Activated CD4-positive, alpha-beta memory T cell treated with anti-CD3 and anti-CD28 coated beads for 36 hours (primary cell): ENCODE measurements at places on chromosomes 2 and 18. TPM values are rescaled to one million over a fixed set of nuclear protein-coding genes. Genes with fewer than 3 reads are reported as not detected.

DNA sequence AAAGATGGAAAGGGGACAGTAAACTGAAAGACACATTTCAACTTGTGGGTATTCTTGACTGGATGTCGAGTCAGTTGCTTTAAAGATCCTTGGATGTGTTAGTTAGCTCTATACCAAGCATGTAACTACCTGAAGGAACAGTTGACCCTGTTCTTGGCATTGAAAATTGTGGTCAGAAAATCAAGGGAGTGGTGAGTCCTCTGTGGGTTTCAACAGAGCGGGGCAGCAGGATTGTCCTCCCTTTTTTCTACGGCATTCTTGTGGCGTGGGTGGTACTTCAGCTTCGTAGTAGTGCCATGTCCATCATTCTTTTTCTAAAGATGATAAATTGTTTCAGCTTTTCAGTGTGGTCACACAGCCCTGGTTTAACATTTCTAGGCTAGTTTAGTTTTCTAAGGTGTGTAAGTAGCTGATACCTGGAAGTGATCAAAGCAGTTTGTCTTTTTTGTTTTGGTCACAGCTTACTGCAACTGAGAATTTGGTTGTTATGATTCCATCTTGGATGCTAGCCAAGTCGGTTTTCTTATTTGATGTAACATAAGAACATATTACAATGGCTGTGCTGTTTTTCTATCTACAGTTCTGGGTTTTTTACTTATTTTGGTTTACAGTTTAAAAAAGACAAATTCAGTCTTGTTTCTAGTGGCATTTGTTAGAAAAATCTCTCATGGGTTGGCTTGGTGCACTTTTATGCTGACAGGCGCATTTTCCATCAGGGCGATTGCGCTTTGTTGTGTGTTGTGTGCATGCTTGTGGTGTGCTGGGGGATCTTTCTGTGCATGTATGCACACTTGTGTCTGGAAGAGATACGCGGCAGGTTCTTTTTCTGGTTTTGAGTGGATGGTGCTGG lies 84.7 kb downstream of the ZNF407 start:
- peak; percentile 22 for DNase-seq

IL36RN gene
- total RNA-seq: not detected

NYAP2 gene
- total RNA-seq: not detected

DNA sequence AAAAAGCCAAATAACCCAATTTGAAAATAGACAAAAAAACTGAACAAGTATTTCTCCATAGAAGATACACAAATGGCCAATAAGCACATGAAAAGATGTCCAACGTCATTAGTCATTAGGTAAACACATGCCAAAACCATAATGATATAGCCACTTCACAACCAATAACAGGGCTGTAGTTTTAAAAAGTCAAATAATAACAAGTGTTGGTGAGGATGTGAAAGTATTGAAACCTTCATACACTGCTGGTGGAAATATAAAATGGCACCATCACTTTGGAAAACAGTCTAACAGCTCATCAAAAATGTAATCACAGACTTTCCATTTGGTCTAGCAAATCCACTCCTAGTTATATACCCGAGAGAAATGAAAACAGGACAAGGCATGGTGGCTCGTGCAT lies 144.2 kb upstream of the CYP1B1 start:
- no peak for DNase-seq

GRCh38 chr18:37535968-37536367 lies 29.6 kb downstream of the CELF4 start:
- DNase-seq: no peak

GKN1 gene
- not detected for total RNA-seq

DNA sequence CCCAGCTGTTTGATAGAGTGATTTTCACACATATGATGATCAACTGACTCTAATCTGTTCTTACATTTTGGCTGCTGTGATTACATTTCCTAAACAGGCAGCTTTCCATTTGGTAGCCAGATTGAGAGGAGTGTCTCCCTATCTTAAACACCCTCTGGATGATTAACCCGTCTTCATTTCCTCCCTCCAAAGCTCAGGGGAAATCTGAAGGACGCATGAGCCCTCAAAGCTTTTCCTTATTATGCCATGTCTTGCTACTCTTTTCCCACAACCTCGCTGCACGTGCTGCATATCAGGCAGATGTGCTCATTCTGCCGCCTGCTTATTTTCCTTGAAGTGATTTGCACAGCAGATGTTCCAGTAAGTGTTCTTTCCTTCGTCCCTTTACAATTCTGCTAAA lies 837.4 kb downstream of the LRRTM4 start:
- DNase-seq: no peak

DNA sequence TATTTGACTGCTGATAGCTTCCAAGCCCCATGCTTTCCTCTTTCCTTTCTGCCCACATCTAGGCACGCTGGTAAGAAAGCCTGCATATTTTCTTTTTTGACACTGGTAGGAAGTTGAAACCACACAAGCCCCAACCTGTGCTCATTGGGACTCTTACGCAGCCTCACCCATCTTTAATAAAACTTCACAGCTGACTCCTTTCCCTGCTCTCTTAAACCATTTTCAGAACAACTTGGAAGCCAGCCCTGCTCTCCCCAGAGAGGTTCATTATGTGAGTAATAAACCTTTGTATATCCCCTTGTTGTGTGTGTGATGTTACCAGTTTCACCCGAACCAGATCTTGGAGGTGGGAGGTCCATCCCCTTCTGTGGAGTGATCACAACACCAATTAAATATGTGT lies 268.4 kb downstream of the GPD2 start:
- DNase-seq: no peak

- peak; percentile 16 for DNase-seq
These were observed 345.1 kb downstream of the DYSF start for GRCh38 chr2:71798266-71799012.

GRCh38 chr2:118738524-118739308 lies 108.7 kb downstream of the EN1 start:
- DNase-seq: no peak

DNA sequence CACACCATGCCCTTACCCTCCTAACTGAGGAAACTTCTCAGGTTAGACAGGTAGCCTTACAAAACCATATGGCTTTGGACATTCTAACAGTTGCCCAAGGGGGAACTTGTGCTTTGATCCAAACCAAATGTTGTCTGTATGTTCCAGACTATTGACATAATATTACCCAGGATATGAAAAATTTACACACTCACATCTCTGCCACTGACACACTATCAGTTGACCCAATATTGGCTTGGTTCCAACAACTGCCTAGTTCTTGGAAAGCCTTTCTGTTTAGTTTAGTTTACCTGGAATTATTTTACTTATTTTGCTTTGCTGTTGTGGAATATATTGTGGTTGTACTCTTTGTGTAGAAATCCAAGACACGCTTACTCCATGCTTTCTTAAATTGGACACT lies 178.4 kb downstream of the RNF152 start:
- no peak for DNase-seq

SERPINB13 gene
- not detected for total RNA-seq

GRCh38 chr2:57990118-57990725 lies 56.4 kb upstream of the VRK2 start:
- no peak for DNase-seq

DNA sequence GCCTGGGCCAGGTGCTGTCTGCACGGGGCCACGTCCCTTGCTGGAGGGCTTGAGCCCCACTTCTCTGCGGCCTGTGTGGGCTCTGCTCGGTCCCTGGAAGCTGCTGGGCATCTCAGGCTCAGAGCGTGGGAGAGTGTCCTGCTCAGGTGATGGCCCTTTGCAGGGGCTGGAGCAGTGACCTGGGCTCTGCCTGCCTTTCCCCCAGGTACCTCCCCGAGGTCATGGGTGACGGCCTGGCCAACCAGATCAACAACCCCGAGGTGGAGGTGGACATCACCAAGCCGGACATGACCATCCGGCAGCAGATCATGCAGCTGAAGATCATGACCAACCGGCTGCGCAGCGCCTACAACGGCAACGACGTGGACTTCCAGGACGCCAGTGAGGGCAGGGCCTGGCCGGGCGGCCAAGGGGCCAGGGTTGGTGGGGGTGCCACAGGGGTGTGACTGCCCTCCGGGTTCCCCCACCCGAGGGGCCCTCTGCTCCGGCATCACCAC lies 29.9 kb downstream of the GPC1 start:
- DNase-seq: peak; percentile 7

DNA sequence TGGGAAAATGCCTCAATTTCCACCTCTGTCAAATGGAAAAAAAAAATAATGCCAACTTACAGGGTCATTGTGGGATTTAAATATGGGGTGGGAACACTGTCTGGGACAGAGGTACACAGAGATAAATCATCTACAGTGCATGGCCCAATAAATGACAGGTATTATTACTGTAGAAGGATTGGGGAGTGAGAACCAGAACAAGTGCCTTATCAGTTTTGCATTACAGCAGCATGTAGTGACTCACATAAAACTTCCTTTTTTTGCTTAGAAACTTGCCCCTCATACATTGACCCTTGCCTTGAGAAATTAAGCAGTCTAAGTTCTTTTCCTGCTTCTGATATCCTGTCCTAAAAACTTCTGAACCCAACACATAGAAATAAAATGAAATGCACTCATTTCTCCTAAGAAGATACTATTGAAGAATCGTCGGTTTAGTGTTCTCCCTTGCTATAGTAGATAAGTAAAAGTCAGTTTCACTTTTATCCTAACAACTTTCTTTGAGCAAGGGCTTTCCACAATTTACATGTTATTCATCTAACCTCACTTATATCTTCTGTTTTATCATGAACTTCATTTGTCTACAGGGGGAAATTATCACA lies 121.0 kb upstream of the HAAO start:
- no peak for DNase-seq

FABP1 gene
- total RNA-seq: not detected

CYP27C1 gene
- not detected for total RNA-seq

GRCh38 chr2:190454795-190455194 lies 46.6 kb downstream of the MFSD6 start:
- no peak for DNase-seq

DNA sequence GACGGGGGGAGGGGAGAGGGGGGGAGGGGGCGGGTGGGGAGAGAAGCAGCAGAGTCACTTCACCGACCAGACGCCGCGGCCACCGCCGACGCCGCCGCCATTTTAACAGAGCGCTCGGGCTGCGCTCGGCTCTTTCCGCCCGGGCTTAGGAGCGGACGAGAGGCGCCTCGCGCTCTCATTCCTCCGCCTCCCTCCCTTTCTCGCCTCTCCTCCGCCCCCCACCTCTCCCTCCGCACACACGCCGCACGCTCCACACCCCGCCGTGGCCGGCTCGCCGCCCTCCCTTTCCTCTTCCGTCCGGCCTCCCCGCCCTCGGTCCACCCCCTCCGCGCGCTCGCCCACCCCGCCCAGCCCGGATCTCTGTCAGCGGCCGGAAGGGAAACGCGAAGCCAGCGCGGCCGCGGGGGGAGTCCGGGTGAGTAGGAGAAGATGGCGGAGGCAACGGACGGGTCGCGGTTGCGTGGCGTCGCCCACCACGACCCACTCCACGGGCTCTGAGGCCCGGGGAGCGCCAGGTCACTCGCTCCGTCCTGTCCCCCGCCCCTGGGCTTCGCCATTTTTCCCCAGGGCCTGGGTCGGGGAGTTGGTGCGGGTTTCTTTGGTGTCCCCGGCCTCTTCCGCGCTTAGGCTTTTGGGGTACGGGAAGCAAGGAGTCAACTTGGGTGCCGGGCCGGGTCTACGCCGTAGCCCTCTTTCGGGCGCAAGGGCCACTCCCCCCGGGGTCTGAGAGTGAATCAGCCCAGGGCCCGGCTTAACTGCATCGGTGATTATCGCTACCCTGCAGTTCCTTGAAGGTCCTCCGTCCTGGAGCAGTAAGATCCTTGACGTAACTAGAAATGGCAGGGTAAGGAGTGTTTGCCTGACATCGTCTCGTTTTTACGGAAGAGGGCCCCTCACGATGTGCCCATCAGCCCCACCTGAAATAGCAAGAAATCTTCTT lies at the start of gene USP34:
USP34 (minus strand) TSS at position 123 of the 940 bp plus-strand sequence. CDS start 395 bp downstream, outside the sequence.
- peak; percentile 95 for DNase-seq

- DNase-seq: no peak
These were observed 7.7 kb upstream of the KLF11 start for GRCh38 chr2:10035633-10036032.

GRCh38 chr2:38039121-38039910 lies 36.6 kb downstream of the CYP1B1 start:
- DNase-seq: no peak

BCL2L11 gene
- 25.6 TPM for total RNA-seq

EFHD1 gene
- 0.61 TPM for total RNA-seq

POTEI gene
- total RNA-seq: not detected

SGPP2 gene
- total RNA-seq: 20.3 TPM

DNA sequence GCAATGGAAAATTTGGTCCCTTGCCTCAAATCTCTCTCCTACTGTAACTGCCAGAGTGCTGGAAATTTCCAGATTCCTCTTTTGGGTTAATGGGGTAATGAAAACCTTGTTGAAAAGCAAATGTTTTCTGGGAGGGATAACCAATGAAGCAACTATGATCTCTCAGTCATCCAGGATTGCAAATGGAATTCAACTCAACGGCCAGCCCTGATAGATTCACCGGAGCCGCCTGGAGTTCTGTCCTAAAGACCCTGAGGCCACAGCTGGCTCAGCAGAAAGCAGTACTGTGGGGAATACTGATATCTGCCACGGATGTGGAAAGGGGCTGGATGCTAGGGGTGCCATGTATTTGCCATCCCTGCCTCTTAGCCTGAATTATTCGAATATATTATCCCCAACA lies 167.8 kb downstream of the NRP2 start:
- DNase-seq: no peak

GRCh38 chr2:10316860-10317259 lies 14.2 kb downstream of the HPCAL1 start:
- DNase-seq: no peak

GRCh38 chr2:61193670-61194561 lies 31.9 kb downstream of the C2orf74 start:
- no peak for DNase-seq

DNA sequence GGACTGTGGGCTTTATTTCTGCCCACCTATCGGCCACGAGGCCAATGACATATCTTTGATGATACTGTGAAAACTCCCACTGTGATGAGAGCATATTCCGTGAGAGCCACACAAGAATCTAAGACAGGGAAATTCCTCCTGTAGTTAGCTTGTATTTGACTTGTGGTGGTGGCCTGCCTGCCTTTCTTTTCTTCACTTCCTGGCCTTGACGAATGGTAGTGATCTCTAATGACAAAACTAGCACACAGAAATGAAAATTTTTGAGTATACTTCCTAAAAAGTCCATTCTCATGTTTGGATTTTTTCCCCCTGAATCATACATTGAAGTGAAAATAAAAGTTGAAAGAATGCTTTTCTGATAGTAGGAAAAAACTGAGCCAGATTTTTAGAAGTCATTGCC lies 94.4 kb downstream of the MGAT5 start:
- no peak for DNase-seq

GRCh38 chr2:153495725-153496124 lies 17.2 kb upstream of the RPRM start:
- no peak for DNase-seq

DNA sequence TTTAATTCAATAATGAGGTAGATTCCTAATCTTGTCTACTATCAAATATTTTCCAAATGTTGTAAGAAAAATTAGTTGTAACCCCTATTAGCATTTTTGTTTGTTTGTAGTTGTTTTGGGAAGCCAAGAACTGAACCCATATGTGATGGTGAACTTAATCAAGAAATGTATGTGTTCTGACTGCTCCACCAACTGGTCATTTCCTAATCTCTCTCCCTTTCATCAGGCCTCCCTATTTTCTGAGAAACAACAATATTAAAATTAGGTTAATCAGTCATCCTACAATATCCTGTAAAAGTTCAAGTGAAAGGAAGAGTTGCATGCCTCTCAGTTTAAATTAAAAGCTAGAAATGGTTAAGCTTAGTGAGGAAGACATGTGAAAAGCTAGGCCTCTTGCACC lies 504.0 kb downstream of the EPHA4 start:
- no peak for DNase-seq
